Urinary bladder (tissue), 4 donors: ENCODE measurements at places on chromosomes 13 and 19. TPM values are rescaled to one million over a fixed set of nuclear protein-coding genes. Genes with fewer than 3 reads are reported as not detected.

The MTUS2 gene
- total RNA-seq, result 1.4 TPM

The ITGBL1 gene
- 8.5 TPM for total RNA-seq

The ZNF534 gene
- total RNA-seq, result 0.74 TPM

The SHISA2 gene
- 8.8 TPM for total RNA-seq

The SIGLEC8 gene
- 0.90 TPM for total RNA-seq

The CGB5 gene
- not detected for total RNA-seq

The ZNF98 gene
- total RNA-seq, result 2.7 TPM

The PABPC3 gene
- 0.48 TPM for total RNA-seq

The ZNRF4 gene
- not detected for total RNA-seq

The ZNF844 gene
- total RNA-seq, result 24.7 TPM

The OLFM2 gene
- 18.2 TPM for total RNA-seq

The ZNF729 gene
- total RNA-seq, result not detected
